ENCODE measurements at places on chromosomes 16 and 17.

DNA sequence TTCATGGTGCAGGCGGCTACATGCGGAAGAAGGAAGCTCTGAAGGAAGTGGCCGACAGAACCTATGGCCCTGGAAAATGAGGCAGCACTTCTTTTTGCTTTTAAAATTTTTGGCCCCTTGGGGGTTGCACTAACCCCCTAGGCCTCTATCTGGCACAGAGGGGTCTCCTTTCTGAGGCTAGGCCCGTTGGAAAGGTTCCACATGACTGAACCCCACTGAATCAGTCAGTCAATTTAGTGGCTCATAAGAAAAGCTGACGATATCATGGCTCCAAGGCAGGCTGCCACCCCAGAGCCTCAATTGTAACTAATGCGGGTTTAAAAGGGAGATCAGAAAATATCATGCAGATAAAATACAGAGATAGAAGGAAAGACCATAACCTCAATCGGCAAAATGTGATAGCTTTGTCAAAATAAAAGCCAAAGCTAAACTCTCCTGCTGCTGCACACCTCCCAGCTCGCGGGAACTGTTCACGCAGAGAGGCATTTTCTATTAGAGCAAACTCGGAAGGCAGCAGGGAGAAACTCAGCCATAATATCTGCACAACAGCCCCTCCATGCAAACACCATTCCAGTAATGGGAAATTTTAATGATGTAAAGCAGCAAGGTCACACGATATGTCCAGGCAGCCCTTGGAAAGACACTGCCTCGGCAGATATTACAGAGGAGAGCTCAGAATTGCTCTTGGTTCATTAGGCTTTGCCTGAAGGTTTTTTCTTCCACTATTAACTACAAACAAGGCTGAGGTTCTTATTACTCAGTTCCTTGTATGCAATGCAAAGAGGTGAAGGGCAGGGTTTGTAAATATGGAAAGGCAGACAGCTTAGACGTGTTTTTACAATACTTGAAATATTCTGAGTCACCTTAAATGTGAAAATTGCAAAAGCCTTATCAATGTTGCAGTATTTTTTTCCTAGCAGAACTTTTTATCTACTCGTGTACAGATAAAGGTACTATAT is 200.4 kb upstream of the PMFBP1 start:
- DNase-seq = no peak

DNA sequence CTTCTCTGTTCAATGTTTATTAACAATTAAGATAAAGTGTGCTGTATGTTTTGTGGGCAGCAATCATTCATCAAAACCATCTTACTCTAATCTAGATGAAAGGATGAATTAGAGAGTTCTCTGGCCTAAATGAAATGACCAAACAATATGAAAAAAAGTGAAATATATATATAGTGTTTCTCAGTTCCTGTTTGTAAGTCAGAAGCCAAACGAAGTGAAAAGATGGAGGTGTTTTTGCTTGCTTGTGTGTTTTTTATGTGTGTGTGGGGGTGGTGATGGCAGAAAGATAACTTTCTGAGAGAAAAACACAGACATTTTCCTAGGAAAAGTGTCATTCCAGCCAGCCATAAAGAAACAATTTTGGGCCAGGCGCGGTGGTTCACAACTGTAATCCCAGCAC is 138.6 kb downstream of the CDH8 start:
- DNase-seq = no peak

GRCh38 chr17:66733759-66734158 is 101.2 kb upstream of the CACNG5 start:
- DNase-seq = no peak

- no peak for DNase-seq
Observed at GRCh38 chr17:27407916-27408864, 48.1 kb upstream of the KSR1 start.

DNA sequence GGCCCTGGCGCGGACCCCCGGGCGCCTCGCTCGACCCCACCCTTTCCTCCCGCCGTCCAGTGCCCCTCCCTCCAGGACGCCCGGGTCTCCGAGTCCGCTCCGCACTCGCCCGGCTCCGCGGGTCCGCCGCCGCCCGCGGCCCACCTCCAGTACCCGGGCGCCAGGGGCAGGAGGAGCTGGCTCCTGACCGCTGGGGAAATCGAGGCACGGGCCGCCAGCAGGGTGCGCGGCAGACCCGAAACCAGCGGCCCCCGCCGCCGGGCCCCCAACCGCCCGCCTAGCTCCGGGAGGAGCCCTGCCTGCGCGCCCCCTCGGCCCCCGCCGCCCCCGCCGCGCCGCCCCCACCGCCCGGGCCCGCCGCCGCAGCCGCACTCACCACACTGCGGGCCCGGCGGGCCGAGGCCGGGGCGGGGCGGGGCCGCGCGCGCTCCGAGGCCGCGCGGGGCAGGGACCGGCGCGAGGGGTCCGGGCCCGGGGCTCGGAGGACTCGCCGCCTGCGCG is 333 bp downstream of the MAFG start:
- DNase-seq = no peak

GRCh38 chr17:35170968-35171771 is 23.0 kb downstream of the SLC35G3 start:
- DNase-seq = no peak

All from stimulated activated CD8-positive, alpha-beta memory T cell treated with anti-CD3 and anti-CD28 coated beads, Interleukin-2, amount 100 ng/mL, for 1 hour (primary cell).